ENCODE measurements at places on chromosomes 1 and 21. TPM values are rescaled to one million over a fixed set of nuclear protein-coding genes. Genes with fewer than 3 reads are reported as not detected.

GRCh38 chr1:151165281-151165737, 393 bp downstream of the LYSMD1 start:
- peak; percentile 83 for DNase-seq

DNA sequence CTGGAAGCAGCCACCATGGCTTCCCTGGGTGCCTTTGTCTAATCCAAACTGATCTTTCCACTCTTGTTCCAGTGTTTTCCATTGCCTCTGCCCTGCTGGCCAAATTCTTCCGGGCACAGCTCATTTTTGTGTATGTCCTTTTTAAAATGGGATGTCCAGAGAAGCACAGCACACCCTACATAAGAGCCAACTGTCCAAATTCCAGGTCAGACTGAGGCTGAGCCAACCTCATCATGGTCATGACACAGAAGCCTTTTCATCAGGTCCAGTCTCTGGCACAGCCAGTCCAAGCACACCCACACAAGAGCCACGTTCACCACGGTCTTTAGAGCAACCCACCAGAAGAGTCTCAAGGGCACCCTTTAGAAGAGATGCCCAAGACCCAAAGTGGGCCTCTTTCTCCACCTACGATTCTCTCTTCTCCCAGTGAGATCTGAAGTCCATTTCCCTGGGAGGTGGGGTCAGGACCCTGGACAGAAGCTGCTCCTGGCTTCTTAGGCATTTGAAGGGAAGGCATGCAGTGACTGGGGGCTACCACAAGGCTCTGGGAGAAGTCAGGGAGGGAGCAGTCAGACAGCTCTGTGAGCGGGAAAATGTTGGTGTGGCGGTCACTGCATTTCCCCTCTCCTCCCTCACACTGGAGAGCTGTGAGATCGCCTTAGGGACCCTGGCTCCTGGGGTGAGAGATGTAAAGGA, 53.2 kb downstream of the SYT2 start:
- DNase-seq, result no peak

GRCh38 chr1:234709473-234710228, 99.7 kb upstream of the IRF2BP2 start:
- DNase-seq, result peak; percentile 39

GRCh38 chr1:171279678-171280077, 31.4 kb downstream of the FMO1 start:
- DNase-seq, result no peak

GRCh38 chr1:216044538-216044937, 378.7 kb downstream of the USH2A start:
- DNase-seq, result no peak

GRCh38 chr21:45818904-45819285, 162.7 kb upstream of the COL6A1 start:
- no peak for DNase-seq

DNA sequence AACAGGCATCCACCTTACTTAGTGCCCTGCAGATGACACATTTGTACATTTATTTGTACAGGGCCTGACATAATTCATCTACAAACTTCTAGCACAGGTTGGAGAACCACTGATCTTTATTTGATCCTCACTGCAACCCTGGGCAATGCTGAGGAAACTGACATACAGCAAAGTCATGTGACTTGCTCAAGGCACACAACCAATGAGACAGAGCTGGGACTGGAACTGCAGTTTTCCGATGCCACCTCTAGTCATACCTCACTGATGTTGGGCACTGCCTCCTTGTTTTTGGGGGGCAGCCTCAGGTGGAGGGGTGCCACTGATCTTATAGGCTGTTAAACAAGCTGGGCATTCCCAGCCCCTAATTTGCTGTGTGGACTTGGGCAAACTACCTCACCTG, 3.4 kb downstream of the PROK1 start:
- no peak for DNase-seq

- no peak for DNase-seq
These were observed 7.0 kb upstream of the LAMC2 start for GRCh38 chr1:183179033-183179432.

DNA sequence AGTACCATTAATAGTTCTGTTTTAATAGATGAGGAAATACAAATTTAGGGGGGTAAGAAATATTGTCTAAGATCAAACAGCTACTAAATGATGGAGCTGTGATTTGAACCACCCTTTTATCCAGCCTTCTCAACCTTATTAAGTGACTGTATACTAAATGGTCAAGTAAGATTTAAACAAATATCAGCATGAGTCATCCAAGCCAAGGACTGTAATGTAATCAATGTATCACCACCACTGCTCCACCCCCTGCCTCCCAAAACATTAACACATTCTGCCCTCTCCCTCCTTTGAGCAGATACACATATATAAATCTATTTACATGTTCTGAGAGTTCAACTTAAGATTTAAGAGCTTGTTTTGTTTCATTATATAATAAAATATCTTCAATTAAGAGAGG, 58.9 kb downstream of the LRRC40 start:
- no peak for DNase-seq

DNA sequence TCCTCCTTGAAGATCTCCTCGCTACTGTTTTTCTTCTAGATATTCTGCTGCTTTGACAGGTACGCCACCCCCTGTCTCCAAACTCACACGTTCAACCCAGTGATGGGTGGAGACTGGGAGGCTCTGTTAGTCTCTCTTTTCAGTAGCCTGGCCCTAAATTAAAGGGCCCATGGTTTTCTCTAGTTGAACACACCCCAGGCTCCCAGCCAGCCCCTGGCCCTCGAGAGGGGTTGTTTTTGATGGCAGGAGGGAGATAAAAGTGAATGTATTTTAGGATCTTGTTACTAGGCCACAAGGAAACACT, 21.6 kb upstream of the CLDN14 start:
- DNase-seq, result no peak

GRCh38 chr1:42231253-42231652, 66.7 kb upstream of the GUCA2A start:
- no peak for DNase-seq

- DNase-seq, result no peak
These were observed 29.9 kb upstream of the ACTL8 start for GRCh38 chr1:17725084-17725719.

DNA sequence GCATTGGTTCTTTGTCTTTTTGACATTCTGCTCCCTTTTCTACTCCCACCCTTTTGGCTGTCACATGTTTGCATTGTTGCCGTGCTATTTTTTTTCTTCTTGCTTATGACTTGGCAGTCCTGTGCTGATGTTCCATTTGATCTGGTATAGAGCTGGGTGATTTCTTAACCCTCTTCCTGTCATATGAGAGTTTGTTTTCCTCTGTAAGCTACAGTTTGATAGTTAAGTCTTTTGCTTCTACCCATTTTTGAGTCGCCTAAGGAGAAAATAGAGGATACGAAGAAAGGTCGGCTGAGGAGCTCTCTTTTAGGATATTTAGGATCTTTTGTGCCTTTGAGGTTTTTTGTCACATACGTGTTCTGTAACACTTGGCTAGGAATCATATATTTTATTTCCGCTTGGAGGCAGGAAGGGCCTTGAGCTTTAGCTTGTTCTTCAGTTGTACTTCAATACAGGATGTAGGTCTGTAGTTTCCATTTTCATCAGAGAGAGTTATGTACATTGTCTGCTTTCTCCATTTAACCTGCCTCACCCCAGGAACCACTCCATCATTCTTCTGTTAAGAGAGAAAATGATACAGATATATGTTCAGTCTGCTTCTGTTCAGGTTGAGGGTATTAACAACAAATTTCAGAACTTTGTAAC, 150.7 kb downstream of the BACH1 start:
- DNase-seq, result no peak

GRCh38 chr1:230567221-230567575, 75.1 kb upstream of the COG2 start:
- DNase-seq, result no peak

DNA sequence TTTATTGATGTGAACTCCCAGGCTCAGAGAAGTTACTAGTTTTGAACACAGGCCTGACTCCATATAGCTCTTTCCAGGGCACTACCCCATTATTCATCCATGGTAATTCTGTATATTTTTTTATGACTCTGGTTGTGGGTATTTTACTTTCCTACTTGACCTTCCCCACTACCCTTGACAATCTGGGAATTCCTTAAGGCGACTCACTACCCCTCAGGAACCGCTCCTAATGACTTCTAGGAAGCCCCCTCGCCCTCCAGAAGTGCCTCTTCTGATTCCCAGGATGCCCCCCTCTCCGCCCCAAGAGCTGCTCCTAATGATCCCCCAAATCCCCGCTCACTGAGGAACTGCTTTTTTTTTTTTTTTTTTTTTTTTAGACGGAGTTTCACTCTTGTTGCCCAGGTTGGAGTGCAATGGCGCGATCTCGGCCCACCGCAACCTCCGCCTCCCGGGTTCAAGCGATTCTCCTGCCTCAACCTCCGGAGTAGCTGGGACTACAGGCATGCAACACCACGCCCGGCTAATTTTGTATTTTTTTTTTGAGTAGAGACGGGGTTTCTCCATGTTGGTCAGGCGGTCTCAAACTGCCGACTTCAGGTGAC, 972 bp upstream of the KDM4A start:
- peak; percentile 46 for DNase-seq

DNA sequence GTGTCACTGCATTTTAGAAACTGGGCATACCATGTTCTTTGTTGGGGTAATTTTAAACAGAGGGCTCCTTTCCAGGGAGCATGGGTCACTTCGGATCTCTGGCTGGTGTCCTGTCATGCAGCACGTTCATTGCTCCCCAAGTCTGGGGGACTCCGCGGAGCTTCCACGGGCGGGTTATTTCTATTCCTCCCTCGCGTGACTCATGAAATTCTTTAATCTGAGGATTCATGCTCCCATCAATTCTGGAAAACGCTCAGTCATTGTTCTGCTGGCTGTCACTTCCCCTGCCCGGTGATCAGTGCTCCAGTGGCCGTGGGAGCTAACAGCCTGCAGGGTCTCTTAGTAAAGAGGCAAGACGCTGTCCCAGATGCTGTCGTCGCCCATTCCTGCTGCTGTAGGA, 28.1 kb downstream of the CFAP74 start:
- DNase-seq, result no peak

RBM8A gene
- 64.1 TPM for polyA plus RNA-seq

S100PBP gene
- 8.1 TPM for polyA plus RNA-seq

LAPTM5 gene
- 14.4 TPM for polyA plus RNA-seq

RGL1 gene
- polyA plus RNA-seq, result 7.2 TPM

Data from right cardiac atrium (tissue), 5 donors.